T-helper 2 cell (primary cell): ENCODE measurements at places on chromosomes 11 and 22.

DNA sequence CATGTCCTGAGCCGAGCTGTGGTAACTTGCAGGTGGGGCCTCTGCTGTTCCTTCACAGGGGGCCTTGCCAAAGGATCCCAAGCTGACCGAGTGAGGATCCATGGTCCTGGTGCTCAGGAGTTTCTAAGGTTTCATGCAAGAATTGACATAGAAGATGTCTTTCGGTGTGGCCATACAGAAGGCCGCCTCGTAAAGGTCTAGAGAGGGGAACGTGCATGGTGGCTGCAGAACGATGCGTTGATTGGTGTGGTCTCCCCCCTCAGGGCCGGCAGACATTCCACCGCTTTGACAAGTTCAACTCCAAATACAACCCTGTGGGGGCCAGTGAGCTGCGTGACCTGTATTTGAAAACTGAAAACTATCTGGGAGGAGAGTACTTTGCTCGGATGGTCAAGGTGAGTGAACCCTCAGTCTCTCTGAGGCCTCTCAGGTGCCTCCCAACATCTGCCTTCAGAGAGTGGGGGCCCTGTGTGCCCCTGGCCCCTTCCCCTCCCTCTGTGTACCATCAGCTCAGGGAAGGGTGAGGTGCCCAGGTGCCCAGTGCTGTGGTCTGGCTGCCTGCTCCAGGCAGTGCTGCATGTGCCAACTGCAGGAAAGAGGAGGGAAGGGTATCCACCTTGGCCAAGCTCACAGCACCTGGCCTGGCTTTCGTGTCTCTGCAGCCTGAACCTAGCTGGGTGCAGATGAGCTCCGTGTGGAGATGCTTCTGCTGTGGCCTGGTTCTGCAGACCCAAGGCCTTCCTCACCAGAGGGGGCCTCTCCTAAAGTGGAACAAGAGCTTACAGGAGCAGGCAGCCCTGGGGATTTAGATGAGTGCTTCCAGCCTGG, 39.8 kb downstream of the AMPD3 start:
- DNase-seq = no peak

- DNase-seq = peak; percentile 53
Observed at GRCh38 chr22:45671783-45672563, at the start of gene ATXN10. ATXN10 (plus strand) TSS chr22:45671834; CDS start chr22:45672064, 230 bp downstream.

GRCh38 chr11:70183483-70184176, 19.5 kb upstream of the FADD start:
- DNase-seq = no peak

DNA sequence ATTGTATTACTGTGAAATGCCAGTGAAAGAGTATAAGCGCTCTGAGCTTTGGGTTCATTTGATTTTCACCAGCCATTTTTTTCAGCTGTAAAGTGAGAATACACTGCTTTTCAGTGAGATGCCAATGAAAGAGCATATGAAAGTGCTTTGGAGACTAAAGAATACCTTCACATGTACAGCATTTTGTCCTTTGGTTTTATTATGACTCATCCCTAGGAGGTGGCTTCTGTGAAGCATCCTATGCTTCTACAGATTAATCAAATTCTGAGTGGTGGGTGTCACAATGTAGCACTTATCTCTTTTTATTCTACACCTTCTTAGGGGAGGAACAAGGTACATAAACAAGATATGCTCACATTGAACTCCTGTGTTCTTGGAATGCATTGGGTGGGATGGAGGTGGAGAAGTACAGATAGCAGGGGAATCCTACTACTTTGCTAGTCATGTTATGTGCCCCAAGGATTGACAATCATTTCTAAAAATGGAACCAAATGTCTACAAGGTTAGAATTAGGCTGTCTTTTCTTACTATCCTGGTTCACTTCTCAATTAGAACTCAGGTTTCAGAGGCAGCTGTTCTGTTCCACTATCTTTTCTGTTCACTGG, 18.7 kb downstream of the TRIM44 start:
- peak; percentile 32 for DNase-seq

DNA sequence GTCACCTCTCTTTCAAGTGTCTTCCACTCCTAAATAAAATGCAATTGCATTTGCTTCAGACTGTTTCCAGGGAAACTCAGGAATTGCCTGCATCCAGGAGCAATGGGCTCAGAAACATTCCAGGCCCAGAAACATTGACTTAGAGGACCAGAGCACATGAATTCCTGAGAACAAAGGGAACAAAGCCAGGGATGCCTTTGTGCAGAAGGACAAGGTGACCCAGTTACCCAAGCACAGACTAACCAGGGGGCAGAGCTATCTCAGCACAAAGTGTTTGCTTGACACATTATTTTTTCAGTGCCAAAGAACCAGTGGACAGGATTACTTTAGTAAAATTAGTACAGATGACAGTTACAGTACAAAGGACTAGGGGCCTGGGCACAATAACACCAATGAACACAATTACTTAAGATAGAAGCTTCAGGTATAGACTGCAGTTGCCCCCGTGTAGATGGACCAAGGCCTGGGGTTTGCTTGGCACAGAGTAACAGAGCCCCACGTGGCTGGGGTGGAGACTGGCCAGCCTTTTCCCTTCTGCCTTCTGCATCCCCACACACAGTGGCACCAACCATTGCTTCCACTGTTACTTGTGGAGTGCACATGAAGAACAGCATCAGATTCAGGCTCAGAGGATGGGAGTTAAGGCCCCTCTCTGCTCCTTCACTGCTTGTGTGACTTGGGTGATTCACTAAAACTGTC, 500.8 kb downstream of the INSC start:
- no peak for DNase-seq

DNA sequence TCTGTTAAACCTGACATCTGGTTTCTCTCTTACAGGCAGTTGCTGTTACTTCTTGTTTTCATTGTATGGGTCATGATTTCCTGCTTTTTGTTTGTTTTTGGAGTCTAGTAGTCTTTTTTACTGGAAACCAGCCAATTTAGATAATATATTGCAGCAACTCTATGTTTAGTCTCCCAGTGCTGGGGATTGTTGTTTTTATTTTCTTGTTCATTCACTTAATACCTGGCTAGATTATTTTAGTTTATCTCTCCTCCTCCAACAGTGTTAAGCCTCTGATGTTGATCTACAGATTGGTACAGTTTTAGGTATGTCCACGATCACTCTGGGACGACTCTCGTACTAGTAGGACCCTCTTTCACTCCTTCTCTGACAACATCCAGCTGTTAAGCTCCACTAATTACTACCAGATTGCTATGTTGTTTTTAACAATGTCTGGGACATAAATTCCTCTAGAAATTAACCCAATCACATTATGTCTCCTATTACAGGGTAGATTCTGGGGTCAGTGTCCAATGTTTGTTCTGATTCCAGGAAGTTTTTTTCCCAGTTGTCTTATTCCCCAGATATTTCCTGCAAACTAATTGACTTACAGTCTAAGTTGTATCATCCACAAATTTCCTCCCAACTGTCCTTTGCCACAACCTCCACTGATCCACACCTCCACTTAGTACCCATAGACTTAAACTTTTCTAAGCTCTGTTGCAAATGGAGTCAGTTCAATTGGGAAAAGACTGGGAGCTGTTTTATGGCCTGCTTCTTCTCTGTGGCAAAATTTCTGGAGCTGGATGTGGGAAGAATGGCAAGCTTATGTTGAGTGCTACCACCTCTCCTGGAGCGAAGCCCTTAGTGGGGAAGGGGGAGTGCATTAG, 1280.6 kb upstream of the CNTN5 start:
- DNase-seq = no peak

- no peak for DNase-seq
Observed at GRCh38 chr11:106152824-106153223, 75.4 kb downstream of the AASDHPPT start.

- DNase-seq = no peak
Observed at GRCh38 chr11:134554106-134554505, 142.1 kb upstream of the B3GAT1 start.

DNA sequence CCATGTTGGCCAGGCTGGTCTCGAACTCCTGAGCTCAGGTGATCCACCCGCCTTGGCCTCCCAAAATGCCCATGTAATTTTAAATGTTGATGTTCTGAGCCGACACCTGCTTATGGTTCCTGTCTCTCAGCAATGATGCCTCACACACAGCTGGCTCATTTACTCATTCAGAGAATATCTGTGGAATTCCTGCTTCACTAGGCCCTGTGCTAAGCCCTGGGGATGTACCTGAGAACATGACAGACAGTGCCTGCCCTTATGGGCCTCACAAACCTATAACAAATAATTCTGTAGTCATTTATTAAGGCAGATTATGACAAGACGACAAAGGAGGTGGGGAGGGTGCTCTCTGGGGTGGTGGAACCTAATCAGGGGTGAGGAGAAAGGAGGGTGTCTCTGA, 93.7 kb downstream of the PRR5L start:
- no peak for DNase-seq

DNA sequence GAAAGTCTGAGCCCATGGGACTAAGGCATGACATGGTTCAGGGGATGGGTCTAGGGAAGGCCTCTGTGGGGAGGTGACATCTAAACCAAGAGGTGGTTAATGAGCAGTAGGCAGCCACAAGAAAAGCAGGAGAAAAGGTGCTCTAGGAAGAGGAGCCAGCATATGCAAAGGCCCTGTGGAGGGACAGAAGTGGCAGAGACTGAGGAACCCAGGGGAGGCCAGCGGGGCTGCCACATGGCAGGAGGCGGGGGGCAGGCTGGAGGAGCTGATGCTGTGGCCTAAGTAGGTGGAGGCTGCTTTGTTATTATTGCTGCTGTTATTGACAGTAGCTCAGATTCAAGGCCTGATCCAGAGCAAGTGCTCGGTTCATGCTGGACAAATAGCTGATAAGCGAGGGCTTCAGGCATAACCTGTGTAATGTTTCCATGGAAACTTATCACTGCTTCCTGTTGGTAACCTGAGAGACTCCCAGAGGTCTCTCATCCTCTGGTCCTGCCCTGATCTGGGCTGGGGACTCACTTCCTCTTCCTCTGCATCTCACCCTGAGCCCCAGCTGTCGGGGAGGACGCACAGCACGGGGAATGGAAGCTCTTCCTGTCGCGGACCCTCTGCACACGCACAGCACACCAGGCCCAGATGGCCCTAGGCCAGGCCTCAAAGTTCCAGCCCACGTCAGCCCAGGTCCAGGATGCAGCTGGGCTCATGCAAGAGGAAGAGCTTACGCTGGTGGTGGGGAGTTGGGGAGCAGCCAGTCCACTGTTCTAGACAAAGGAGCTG, 75.2 kb upstream of the TP53I11 start:
- DNase-seq = no peak

DNA sequence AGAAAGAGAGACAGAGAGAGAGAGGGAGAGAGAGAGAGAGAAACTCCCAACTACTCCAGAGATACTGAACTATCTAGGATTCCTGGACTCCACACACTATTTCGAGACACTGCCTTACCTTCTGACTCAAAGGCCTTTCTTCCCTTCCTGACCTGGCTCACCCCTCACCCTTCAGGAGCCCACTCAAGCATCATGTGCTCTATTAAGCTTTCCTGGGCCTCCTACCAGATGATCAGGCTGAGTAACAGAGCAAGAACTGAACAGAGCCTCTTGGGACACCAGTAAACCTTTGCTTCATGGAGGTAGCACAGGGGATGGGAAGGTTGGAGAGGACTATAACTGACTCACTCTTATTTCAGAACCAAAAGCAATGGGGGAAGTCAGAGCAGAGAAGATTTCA, 31.4 kb downstream of the PLEKHA7 start:
- DNase-seq = no peak

DNA sequence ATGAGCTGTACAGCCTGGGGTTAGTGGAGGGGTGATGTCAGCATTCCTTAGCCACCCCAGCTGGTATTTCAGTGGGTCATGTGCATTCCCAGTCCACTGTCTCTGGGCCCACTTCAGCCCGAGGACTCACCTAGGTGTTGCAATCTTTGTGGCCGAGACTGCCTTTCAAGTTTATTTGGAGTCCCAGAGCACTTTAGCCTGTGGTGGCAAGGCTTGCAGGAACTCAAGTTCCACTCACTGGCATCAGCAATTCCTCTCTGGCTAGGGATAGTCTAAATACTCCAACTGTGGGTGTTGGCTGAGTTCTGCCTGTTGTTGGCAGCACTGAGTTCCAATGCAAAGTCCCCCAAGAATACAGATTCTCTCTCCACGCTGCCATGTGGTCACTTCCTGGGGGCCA, 191.6 kb upstream of the PGR start:
- no peak for DNase-seq

- DNase-seq = no peak
Observed at GRCh38 chr11:80414181-80415165, 973.6 kb upstream of the TENM4 start.
